ENCODE measurements at places on chromosomes 1 and 21. TPM values are rescaled to one million over a fixed set of nuclear protein-coding genes. Genes with fewer than 3 reads are reported as not detected.

The ATP5PB gene
- 597 TPM for polyA plus RNA-seq

The TINAGL1 gene
- not detected for polyA plus RNA-seq

The CNIH3 gene
- not detected for polyA plus RNA-seq

The PCP4 gene
- polyA plus RNA-seq, result not detected

The TNFRSF4 gene
- 0.08 TPM for polyA plus RNA-seq

- no peaks in the 10 kb centered on the region for H3K36me3 ChIP-seq
- no peaks in the 10 kb centered on the region for H3K27me3 ChIP-seq
- peaks cover 39% of the 10 kb centered on the region for H3K4me1 ChIP-seq
- DNase-seq, result no peak
- H3K27ac ChIP-seq, result peak overlapping the region; percentile 71
These were observed 105.9 kb downstream of the RGL1 start for GRCh38 chr1:183910845-183911244.

GRCh38 chr1:206654828-206655227 lies 19.5 kb downstream of the DYRK3 start:
- H3K4me1 ChIP-seq, result peaks cover 10% of the 10 kb centered on the region
- no peak overlapping the region for H3K27ac ChIP-seq
- no peak overlapping the region for H3K4me3 ChIP-seq
- DNase-seq, result no peak
- no peaks in the 10 kb centered on the region for H3K36me3 ChIP-seq
- H3K27me3 ChIP-seq, result no peaks in the 10 kb centered on the region

- H3K4me1 ChIP-seq, result peaks cover 25% of the 10 kb centered on the region
- H3K27me3 ChIP-seq, result no peaks in the 10 kb centered on the region
- peak; percentile 57 for DNase-seq
- H3K36me3 ChIP-seq, result no peaks in the 10 kb centered on the region
- peak overlapping the region; percentile 66 for H3K4me3 ChIP-seq
These were observed 55.9 kb upstream of the PTGFRN start for GRCh38 chr1:116853680-116854402.

- H3K4me3 ChIP-seq, result no peak overlapping the region
- peaks cover 4% of the 10 kb centered on the region for H3K4me1 ChIP-seq
- no peaks in the 10 kb centered on the region for H3K27me3 ChIP-seq
- peak; percentile 74 for DNase-seq
- H3K27ac ChIP-seq, result no peak overlapping the region
These were observed 92.1 kb upstream of the CD53 start for GRCh38 chr1:110780600-110781484.

DNA sequence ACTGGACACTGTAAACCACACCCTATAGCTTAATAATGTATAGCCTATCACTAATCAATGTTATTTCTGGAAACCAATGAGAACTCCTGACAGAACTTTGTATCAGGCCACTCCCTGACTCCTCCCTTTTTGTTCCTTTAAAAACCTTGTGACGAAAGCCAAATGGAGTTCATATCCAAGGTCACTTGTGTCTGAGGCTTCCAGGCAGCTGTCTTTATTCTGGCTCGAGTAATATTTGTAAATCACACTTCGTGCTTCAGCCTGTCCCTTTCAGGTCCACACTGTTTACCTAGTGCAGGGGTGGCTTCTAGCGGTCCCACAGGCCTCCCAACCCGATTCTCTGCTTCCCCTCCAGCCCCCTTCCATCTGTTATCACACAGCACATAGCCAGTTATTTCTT lies 16.2 kb upstream of the CAPN9 start:
- H3K27ac ChIP-seq, result no peak overlapping the region
- H3K27me3 ChIP-seq, result no peaks in the 10 kb centered on the region
- H3K4me3 ChIP-seq, result no peak overlapping the region
- no peaks in the 10 kb centered on the region for H3K36me3 ChIP-seq

DNA sequence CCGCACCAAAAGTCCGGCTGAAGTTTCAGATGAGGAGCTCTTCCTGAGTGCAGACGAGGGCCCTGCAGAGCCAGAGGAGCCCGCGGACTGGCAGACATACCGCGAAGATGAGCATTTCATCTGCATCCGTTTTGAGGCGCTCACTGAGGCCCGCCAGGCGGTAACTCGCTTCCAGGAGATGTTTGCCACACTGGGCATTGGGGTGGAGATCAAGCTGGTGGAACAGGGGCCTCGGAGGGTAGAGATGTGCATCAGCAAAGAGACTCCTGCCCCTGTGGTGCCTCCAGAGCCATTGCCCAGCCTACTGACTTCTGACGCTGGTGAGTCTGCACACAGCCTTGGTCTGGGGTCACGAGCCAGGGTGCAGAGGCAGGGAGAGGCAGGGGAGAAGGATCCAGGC lies 84.7 kb downstream of the TRIM11 start:
- no peak overlapping the region for H3K4me3 ChIP-seq
- no peaks in the 10 kb centered on the region for H3K4me1 ChIP-seq
- no peaks in the 10 kb centered on the region for H3K27me3 ChIP-seq

DNA sequence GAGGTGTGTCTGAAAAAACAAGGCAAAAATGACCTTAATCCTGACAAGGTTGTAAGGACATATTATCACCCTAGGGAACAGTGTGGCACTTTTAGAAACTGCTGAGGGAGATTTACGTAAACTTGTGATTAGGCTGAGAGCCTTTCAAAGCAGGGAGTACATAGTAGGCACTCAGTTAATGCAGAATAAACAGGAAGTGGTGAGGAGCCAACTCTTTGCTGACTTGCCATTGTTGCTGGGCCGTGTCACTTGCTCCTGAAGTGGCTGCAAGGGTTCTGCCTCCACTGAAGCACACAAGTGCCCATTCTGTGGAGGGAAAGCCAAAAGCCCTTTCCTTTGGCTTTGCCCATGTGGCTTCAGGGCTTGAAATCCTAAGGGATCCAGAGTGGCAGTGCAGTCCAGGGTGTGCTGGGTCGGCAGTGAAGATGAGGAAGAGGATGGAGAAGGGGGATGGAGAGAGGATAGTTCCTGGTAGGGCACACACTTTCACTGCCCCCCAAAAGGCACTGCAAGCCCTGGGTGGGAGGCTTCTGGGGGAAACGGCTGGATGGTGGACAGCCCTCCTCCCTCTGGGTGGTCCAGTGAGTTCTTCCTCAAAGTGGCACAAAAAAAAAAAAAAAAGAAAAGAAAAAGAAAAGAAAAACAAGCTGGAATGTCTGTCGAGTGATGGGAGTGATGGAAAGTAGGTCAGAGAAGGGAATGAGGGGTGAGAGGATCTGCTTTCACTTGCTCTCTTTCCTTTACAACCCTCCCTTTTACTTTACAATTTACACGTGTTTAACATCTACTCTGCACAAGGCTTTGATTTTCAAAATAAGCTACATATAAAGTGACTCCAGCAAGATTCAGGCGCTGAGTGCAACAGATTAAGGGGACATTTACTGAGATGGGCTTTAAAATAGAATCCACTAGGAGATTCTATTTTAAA lies 13.7 kb upstream of the RHEX start:
- no peak overlapping the region for H3K27ac ChIP-seq
- H3K27me3 ChIP-seq, result no peaks in the 10 kb centered on the region
- H3K4me3 ChIP-seq, result no peak overlapping the region
- DNase-seq, result peak; percentile 41
- peaks cover 27% of the 10 kb centered on the region for H3K4me1 ChIP-seq

DNA sequence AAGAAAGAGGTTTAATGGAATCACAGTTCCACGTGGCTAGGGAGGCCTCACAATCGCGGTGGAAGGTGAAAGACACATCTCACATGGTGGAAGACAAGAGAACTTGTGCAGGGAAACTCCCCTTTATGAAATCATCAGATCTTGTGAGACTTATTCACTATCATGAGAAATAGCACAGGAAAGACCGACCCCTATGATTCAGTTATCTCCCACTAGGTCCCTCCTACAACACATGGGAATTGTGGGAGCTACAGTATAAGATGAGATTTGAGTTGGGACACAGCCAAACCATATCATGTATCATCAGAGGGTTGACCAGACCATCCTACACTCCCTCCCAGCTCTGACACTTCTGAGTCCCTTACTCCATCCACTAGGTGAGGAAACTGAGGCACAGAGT lies 143.9 kb upstream of the KLHDC7A start:
- H3K4me1 ChIP-seq, result no peaks in the 10 kb centered on the region
- H3K36me3 ChIP-seq, result no peaks in the 10 kb centered on the region
- H3K27me3 ChIP-seq, result no peaks in the 10 kb centered on the region
- H3K4me3 ChIP-seq, result no peak overlapping the region

GRCh38 chr1:114503916-114504422 lies 7.0 kb downstream of the TRIM33 start:
- H3K4me1 ChIP-seq, result peaks cover 8% of the 10 kb centered on the region
- no peak overlapping the region for H3K4me3 ChIP-seq
- DNase-seq, result no peak
- no peak overlapping the region for H3K27ac ChIP-seq
- H3K27me3 ChIP-seq, result no peaks in the 10 kb centered on the region
- H3K36me3 ChIP-seq, result peaks cover 2% of the 10 kb centered on the region

- H3K4me1 ChIP-seq, result peaks cover 2% of the 10 kb centered on the region
- DNase-seq, result no peak
- no peaks in the 10 kb centered on the region for H3K27me3 ChIP-seq
- no peaks in the 10 kb centered on the region for H3K36me3 ChIP-seq
These were observed 623.2 kb downstream of the LMO4 start for GRCh38 chr1:87951852-87952251.

GRCh38 chr1:92461364-92462097 lies 25.2 kb downstream of the GFI1 start:
- no peak overlapping the region for H3K4me3 ChIP-seq
- H3K36me3 ChIP-seq, result no peaks in the 10 kb centered on the region
- no peaks in the 10 kb centered on the region for H3K27me3 ChIP-seq
- peak; percentile 44 for DNase-seq
- peaks cover 81% of the 10 kb centered on the region for H3K4me1 ChIP-seq
- H3K27ac ChIP-seq, result no peak overlapping the region

GRCh38 chr1:172779491-172779890 lies 120.6 kb downstream of the FASLG start:
- H3K27ac ChIP-seq, result no peak overlapping the region
- H3K36me3 ChIP-seq, result no peaks in the 10 kb centered on the region
- no peaks in the 10 kb centered on the region for H3K27me3 ChIP-seq
- no peak overlapping the region for H3K4me3 ChIP-seq
- DNase-seq, result no peak

DNA sequence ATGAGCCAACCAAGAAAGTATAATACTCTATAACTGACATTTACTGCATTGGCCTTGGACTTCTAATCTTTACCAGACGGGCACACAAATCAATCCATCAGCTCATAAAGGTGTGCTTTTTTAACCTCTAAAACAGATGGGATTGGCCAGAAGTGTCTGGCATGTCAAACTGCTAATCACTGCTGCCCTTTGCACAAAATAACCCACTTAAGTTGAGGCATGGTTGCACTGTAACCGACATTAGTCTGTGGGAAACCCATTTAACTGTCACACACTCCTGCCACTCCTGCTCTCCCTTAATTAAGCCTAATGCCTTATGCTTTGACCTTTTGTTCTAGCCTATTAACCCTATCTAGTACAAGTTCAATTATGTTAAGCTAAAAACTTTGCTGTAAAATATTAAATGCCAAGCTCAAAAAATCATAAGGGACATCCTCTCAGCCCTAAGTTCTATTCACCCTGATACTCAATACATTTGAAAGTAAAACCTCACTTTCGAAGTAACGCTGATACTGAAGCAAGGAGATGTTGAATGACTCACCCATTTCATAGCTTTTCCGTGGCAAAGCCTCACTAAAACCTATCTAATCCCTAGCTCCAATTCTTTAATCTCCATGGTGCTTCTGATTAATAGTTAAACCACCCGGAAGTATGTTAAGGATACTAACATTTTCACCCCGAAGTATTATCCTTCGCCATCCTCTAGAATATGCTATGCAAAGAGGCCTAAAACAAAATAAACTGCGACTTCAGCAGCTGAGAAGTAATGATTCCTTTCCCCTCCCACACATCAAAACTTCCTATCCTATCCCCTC lies 12.9 kb downstream of the NRIP1 start:
- no peak for DNase-seq
- H3K36me3 ChIP-seq, result no peaks in the 10 kb centered on the region

GRCh38 chr1:219461981-219462400 lies 150.9 kb downstream of the ZC3H11B start:
- peaks cover 61% of the 10 kb centered on the region for H3K4me1 ChIP-seq
- H3K27ac ChIP-seq, result peak overlapping the region; percentile 96
- H3K4me3 ChIP-seq, result no peak overlapping the region
- no peaks in the 10 kb centered on the region for H3K36me3 ChIP-seq
- DNase-seq, result peak; percentile 59

DNA sequence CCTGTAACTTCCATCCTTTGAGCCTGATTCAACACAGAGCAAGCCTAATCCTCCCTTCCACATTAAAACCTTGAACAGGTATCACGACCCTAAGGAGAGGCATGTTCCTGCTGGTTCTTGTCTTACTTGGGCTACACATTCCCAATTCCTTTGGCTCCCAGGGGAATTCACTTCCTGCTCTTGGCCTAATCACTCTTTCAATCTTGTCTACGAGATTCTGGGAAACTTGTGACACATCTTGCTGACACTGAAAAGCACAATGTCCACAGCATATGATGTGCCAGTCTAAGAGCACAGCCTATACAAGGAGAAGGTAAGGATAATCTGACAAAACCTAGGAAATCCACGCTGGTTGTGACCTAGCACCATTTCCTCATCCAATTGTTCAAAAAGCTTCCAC lies 163.9 kb downstream of the GABPA start:
- H3K4me1 ChIP-seq, result peaks cover 6% of the 10 kb centered on the region
- H3K27ac ChIP-seq, result peak overlapping the region; percentile 18
- no peaks in the 10 kb centered on the region for H3K27me3 ChIP-seq
- H3K36me3 ChIP-seq, result peaks cover 39% of the 10 kb centered on the region
- H3K4me3 ChIP-seq, result no peak overlapping the region

- no peak overlapping the region for H3K27ac ChIP-seq
- H3K27me3 ChIP-seq, result no peaks in the 10 kb centered on the region
- H3K4me1 ChIP-seq, result peaks cover 5% of the 10 kb centered on the region
- no peak overlapping the region for H3K4me3 ChIP-seq
- H3K36me3 ChIP-seq, result no peaks in the 10 kb centered on the region
- peak; percentile 64 for DNase-seq
These were observed 3.1 kb upstream of the P3R3URF start for GRCh38 chr1:46179138-46180081.

GRCh38 chr1:96557336-96557735 lies 164.2 kb upstream of the PTBP2 start:
- no peaks in the 10 kb centered on the region for H3K27me3 ChIP-seq
- H3K27ac ChIP-seq, result no peak overlapping the region
- H3K4me3 ChIP-seq, result no peak overlapping the region
- no peaks in the 10 kb centered on the region for H3K36me3 ChIP-seq
- peaks cover 18% of the 10 kb centered on the region for H3K4me1 ChIP-seq

Data from CD14-positive monocyte (primary cell).